H4 (cell line): ENCODE measurements at places on chromosomes 11 and 22. TPM values are rescaled to one million over a fixed set of nuclear protein-coding genes. Genes with fewer than 3 reads are reported as not detected.
A peak's percentile ranks its signal among the peaks of the same experiment; 100 is the strongest.

The PELI3 gene
- 5.6 and 7.5 TPM in 2 replicates for total RNA-seq

The CD3G gene
- not detected in 2 replicates for total RNA-seq

The BAIAP2L2 gene
- not detected in 2 replicates for total RNA-seq

The PTS gene
- 41.8 and 51.6 TPM in 2 replicates for total RNA-seq

The ADM2 gene
- 0.17 and 0.39 TPM in 2 replicates for total RNA-seq

The PNPLA3 gene
- 5.2 and 7.8 TPM in 2 replicates for total RNA-seq

The TMPRSS4 gene
- total RNA-seq = not detected in 2 replicates

The RIN1 gene
- total RNA-seq = 4.3 and 7.4 TPM in 2 replicates

The RIMBP3C gene
- total RNA-seq = 0.27 and 0.31 TPM in 2 replicates

The LGALS12 gene
- total RNA-seq = 0.80 and 1.4 TPM in 2 replicates

The THAP7 gene
- 41.8 and 45.8 TPM in 2 replicates for total RNA-seq

The OR2AT4 gene
- total RNA-seq = not detected in 2 replicates

DNA sequence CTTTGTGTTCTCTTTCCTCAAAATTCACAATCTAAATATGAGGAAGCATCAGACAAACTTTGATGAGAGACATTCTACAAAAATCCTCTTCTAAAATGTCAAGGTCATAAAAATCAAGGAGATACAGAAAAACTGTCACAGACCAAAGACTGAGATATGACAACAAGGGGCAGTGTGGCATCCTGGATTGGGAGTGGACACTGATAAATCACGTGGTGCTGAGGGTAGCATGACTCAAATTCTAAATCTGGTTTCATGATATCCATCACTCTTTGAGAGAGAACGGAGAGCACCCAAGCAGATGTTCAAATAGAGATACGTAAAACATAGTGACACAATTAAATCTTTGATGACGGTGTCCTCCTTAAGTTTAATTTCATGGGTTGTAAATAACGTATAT is 13.0 kb upstream of the CARD18 start:
- peak; percentile 9 for DNase-seq

DNA sequence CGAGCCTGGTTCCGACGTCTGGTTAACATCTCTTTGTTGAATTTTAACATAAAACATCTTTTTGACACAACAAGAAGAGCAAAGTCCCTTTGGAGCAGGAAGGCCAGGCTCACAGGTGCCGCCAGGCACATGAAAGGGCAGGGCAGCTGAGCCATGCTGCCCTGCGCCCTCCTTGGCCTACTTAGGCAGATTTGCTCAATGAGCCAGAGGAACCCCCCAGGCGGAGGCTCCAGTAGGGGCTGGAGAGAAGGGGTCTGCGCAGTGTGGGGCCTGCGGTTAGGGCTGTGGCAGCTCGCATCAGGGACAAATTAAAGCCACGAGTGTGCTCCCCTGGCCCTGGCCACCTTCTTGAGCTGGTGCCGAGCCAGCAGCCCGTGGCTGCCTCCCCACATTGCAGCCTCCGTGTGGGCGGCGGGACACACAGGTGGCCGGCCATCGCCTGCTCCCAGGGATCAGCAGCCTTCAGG is 9.9 kb upstream of the SLC22A12 start:
- no peak for DNase-seq

DNA sequence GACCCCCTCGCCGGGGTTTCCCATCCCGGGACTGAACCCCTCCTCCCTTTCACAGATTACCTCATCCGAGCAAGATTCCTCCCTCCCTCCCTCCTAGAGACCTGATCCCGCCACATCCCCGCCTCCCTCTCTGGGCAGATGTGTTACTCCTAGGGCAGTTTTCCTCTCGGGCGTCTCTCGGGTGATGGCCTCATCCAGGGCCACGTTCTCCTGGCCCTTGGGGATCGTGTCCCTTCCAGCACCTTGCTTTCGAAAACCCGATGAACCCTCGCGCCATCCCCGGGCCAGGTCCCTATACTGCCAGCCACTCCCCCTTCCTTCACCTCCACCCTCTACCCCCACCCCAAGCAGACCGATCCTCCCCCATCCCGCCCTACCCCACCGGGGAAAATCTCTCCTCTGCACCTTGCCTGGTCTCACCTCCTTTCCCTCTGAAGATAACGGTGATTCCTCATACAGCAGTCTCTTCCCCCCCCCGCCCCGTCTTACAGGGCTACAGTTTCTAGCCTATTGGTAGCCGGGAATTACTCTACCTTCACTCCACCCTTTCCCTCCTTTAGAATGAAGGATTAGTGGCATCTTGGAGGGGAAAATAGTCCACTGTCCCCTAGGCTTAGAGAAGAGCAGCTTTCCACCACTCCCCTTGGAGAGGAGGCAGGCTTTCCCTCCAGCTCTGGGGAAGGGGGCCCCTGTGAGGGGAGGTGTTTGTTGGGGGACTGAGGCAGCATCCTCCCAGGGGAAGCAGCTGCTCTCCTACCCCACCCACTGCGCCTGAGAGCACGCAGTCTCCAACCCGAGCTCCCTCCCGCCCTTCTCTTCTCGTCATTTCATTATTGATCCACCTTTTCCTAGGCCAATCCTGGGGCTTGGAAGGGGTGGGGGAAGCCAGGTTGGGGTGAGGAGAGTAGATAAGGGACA is 1.2 kb downstream of the KMT2A start:
- peak; percentile 39 for DNase-seq

DNA sequence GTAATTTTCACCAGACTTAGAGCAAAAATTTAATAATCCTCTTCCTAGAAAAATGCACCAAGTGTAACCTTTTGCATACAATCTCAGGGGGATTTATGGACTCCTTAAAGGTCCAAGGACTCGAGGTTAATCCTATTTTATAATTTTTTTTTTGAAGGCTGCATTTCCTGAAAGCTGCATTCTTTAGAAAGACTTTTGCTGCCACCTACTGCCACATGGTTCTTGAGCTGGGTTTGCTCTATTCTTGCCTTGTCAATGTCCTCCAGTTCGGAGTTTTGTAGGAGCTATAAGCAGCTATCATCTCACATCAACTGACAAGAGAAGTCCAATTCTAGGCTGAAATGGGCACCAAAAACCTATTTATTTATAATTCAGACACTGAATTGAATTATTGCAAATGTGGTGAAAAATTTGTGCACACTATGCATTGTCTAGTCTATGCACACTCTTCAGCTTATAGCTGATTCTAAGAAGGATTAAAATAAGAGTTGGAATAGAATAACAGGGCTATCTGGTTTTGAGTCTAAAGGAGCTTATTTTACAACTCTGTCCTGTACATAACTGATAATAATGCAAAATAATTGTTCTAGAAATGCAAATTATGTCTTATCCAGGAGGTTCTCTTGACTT is 31.3 kb downstream of the TRAF6 start:
- peak; percentile 58 for DNase-seq

GRCh38 chr11:61697078-61697502 is 16.9 kb downstream of the DAGLA start:
- DNase-seq = peak; percentile 83

GRCh38 chr22:26643418-26644100 is 13.8 kb upstream of the MIAT start:
- no peak for DNase-seq

DNA sequence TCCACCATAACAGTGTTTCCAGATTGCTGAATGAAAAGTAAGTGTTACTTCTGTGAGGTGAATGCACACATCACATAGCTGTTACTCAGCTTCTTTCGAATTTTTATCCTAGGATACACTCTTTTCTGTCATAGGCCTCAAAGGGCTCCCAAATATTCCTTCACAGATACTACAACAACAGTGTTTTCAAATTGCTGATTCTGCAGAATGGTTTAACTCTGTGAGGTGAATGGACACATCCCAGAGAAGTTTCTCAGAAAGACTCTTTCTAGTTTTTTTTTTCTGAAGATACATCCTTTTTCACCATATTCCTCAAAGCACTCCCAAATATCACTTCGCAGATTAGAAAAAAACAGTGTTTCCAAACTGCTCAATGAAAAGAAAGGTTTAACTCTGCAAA is 221.1 kb downstream of the OR4A5 start:
- no peak for DNase-seq

- peak; percentile 12 for DNase-seq
Measured at GRCh38 chr11:10050561-10050960, 243.5 kb downstream of the SBF2 start.

DNA sequence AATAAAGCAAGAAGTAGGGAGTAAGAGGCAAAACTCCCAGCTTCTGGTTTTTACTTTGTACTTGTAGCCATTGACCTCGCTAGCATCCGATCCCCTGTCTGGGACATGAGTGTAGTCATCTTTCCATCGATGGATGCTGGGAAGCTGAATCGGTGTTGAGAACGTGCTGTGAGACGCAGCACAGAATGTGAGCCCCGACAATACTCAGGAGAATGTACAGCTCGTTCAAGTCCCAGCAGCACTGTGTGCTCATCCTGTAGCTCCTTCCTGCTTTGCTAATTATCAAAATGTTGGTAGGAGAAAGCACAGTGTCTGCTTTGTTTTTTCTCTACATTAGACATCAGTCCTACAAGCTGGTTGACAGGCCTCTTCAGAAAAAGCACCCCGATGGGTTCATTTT is 56.6 kb downstream of the JAM3 start:
- no peak for DNase-seq

DNA sequence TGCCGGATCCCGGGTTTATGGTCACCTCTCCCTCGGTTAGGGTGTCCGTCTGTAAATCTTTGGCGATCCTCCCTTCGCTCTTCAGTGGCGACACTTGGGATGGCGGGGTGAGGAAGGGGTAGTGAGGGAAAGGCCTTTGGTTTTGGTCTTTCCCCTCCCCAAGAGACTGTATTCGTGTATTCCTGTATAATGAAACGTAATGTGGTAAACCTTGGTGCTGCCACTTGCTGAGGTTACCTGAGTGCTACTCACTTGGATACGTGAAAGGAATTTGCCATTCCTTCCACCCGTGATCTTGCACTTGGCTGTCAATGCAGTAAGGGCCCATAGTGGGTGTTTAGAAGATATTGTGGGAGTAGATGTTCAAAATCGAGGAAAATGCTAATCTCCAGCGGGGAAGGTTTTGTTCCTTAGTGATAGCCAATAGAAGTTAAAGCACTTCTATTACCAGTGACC is 578 bp upstream of the NUP160 start:
- DNase-seq = no peak

DNA sequence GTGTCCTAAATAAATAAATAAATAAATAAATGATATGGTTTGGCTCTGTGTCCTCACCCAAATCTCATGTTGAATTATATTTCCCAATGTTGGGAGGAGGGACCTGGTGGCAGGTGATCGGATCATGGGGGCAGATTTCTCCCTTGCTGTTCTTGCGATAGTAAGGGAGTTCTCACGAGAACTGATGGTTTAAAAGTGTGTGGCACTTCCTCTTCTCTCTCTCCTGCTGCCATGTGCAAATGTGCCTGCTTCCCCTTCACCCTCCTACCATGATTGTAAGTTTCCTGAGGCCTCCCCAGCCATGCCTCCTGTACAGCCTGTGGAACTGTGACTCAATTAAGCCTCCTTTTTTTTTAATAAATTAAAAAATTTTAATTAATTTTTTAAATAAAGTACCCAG is 138.2 kb downstream of the FBXO7 start:
- DNase-seq = no peak

DNA sequence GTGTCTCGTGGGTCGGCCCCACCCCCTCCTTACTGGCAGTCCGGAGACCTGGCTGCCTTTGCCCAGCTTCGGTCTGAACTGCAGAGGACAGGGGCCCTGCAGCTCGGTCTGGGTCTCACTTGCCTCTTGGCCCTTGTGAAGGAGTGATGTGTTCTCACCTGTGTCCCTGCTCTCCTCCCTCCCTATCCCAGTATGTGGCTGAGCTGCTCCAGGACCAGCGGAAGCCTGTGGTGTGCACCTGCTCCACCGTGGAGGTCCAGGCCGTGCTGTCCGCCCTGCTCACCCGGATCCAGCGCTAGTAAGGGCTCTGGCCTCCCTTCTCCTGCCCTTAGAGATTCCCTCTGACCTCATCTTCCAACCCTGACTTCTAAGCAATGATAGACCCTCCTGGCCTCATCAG is 35.7 kb upstream of the RAB1B start:
- no peak for DNase-seq

DNA sequence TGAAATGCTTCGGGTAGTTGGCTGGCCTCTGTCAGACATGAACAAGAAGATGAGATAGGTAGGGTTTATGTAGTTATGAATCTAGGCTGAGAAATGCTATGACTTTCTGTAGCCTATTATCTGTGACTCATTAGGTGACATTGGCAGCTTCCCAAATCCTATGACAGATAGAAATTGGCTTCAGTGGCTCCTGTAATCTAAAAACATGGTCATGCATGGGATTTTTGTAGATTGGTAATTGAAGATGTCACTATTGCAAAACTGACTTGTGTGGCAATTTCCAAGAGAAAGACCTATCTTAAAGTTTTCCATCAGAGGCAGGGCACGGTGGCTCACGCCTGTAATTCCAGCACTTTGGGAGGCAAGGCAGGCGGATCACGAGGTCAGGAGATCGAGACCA is 29.4 kb upstream of the GRIK4 start:
- DNase-seq = no peak
